CD8-positive, alpha-beta memory T cell (primary cell): ENCODE measurements at places on chromosomes 4 and X. TPM values are rescaled to one million over a fixed set of nuclear protein-coding genes. Genes with fewer than 3 reads are reported as not detected.

GRCh38 chrX:154352012-154352401, 22.4 kb downstream of the FLNA start:
- no peak for DNase-seq

DNA sequence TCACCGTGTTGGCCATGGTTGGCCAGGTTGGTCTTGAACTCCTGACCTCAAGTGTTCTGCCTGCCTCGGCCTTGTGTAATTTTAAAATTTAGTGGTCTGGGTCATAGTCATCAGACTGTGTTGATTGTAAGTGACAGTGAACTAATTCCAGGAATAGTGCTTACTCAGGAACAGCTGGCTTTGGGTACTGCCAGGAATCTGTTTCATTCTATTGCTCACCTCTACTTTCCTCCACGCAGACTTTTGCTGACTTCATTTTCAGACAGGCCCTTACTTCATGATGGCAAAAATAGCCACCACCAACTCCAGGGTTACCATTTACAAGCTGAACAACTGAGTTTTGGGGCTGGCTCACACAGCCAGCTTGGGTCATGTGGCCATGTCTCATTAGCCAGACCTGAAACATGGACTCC, 54.6 kb downstream of the FNIP2 start:
- no peak for DNase-seq

GRCh38 chr4:110787707-110788106, 164.8 kb upstream of the PITX2 start:
- DNase-seq = no peak

DNA sequence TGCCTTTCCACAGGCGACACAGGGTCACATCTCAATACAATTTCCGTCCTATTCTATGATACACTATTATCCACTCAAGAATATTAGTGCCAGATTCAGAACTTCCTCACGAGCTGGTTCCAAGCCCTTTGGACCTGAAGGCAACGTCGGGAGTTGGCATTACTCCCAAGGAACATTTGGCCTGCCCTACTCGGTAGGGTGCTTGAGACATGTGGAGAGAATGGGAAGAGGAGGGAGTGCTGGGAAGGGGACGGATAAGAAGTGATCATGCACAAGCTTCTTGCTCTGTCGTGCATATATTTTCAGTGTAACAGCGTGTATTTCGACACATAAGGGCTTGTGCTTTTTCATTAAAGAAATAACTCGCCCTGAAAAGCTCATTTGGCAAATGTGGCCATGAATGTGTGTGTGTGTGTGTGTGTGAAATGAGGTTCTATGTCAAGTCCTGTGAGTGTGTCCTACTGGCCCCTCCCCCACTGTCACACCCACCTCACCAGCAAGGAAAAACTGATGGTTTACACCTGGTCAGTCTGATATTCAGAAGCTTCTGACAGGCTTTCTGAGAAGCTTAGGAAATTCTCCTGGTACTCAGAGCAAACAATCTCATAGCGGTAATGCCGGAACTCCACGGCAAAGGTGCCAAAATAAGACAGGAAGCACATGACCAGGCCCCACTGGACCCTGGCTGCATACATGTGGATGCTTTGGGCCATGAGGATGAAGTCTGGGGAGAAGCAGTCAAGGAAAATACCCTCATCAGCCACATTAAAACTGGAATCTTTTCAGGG, 54.8 kb downstream of the ENOPH1 start:
- DNase-seq = no peak

DNA sequence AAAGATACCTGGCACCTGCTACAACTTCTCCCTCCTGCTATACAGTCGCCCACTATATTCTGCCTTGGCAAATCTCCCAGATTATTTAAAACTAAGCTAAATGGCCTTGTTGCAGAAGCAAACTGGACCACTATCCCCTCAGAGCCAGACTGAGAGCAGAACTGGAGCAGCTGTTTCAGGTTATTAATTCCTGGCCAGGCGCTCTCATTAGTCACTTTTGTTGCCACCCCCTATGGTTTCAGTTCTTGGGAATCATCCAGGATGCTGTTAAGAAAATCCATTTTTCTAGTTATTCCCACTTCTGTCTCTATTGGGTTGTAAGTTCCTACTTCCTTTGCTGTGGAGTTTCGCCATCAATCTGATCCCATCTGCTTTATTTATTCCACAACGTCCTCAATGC, 30.1 kb downstream of the ADGRA3 start:
- DNase-seq = no peak

DNA sequence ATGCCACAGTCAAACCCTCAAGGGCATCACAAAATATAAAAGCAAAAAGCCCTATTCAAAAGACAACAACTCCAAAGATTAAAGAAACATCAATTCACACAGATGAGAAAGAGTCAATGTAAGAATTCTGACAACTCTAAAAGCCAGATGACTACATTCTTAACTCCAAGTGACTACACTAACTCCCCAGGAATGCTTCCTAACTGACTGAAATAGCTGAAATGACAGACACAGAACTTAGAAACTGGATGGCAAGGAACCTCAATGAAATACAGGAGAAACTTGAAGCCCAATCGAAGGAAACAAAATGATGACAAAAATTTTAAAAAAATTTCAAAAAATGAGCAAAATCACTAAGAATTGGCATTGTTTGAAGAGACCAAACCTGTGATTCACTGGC, 1047.6 kb upstream of the PCDH10 start:
- no peak for DNase-seq

- DNase-seq = no peak
These were observed 3.1 kb upstream of the TDO2 start for GRCh38 chr4:155900381-155900780.

- no peak for DNase-seq
These were observed 648.3 kb downstream of the GABRG1 start for GRCh38 chr4:45475548-45475947.

DNA sequence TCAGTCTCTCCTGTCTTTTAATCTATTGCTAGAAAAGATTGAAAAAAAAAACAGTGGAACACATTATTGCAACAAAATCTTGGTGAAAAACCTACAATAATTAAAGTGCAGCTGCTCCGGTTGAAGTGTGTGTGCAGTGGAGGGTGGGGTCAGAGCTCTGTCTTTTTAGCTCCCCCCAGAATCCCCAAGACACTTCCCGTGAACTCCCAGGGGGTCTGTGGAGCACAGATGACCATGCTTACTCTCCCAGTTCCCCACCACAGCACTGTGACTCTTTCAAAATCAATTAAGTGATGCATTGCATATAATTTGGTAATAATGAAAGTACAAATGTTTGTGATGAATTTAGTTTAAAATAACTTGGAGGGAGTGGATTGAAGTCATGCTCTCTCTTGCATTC, 15.7 kb upstream of the SLC10A4 start:
- DNase-seq = no peak

DNA sequence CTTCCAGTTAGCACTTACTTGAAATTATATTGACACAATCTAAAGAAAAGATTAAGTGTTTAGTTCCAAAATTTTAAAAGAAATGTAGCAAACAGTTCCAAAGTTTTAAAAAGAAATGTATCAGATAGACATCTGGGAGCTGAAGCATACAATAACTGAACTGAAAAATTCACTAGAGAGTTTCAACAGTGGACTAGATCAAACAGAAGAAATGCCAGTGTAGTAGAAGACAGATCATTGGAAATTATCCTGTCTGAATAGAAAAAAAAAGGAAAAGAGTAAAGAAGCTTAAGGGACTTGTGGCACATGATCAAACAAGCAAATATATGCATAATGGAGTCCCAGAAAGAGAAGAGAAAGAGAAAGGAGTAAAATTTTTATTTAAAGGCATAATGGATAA, 261.4 kb downstream of the LAS1L start:
- no peak for DNase-seq

- DNase-seq = no peak
These were observed 329 bp downstream of the TBC1D14 start for GRCh38 chr4:6909970-6910339.

Gene WAS
- 81.9 TPM for total RNA-seq

Gene BEX1
- total RNA-seq = 0.63 TPM

Gene IL2RG
- total RNA-seq = 323 TPM

Gene MMGT1
- 28.4 TPM for total RNA-seq

Gene LINC00632
- total RNA-seq = not detected
